Stimulated activated CD4-positive, alpha-beta T cell treated with anti-CD3 and anti-CD28 coated beads, TNF-alpha, amount 100 ng/mL, for 24 hours (primary cell): ENCODE measurements at places on chromosomes 11 and 22.

- no peak for DNase-seq
Observed at GRCh38 chr11:79242616-79243015, 198.2 kb downstream of the TENM4 start.

DNA sequence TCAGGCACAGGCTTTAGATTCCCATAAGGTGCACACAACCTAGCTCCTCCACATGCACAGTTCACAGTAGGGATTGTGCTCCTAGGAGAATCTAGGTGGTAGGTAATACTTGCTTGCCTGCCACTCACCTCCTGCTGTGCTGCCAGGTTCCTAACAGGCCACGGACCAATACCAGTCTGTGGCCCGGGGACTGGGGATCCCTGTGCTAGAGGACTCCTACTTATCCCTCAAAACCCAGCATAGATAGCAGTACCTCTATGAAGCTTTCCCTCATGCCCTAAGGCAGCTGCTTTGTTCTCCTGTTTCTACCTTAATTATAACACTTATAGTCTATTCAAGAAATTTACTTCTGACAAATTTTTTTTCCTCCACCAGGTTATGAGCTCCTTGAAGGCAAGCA lies 36.7 kb downstream of the ARHGAP20 start:
- DNase-seq: no peak

DNA sequence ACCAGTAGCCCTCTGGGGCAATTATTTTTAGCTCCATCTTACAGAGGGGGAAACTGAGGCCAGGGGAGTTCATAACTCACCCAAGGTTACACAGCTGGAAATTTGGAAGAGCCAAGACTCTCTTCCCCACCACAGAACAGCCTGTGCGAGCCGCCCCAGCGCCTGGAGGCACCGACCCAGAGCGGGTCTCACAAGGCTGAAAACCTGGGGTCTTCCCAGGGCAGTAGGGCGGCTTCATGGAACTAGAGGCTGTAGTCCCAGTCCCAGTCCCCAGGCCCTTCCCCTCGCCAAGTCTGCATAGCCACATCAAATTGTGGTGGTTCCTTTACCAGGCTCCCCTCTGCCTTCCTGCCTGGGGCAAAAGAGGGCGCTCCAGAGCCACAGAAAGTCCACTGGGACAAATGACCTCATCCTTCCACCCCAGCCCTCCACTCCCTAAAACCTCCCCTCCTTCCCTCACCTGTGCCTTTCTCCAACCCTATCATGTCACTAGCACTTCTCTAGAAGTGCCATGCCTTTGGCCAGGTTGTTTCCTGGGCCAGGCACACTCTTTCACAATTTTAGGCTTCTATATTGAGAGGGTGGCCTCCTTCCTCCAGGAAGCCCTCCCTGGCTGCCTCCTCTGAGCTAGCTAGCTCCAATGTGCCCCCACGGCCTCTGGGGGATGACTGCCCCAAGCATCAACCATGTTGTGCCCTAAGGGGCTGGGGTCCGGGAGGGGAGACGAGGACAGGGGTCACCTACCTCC lies 15.2 kb upstream of the CDC42EP1 start:
- peak; percentile 61 for DNase-seq

DNA sequence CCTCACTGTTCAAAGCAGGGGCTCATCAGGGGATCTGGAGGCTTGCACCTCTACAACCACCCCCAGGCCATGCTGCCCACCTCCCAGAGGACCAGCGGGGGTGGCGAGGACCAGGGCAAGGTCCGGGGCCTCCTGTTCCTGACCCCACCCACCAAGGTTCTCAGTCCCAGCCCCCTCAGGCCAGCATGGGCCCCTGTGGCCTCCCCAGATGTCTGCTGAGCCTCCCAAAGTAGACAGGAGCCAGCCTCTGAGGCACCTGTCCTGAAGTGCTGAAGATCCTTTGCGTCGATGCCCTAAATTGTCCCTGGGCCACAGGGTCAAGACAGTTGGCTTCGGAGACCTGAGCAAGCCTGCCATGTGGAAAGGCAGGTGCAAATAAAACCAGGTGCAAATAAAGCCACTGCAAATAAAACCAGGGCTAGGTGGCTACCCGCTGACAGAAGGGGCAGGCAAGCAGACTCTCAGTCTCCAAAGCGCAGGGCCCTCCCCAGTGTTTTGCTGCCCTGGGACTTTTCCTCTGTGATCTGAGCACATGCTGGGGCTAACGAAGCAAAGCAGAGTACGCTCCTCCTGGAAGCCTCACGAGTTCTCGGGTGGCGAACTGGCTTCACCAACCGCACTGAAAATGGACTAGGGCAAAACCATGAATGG lies 22.4 kb upstream of the ARFGAP3 start:
- DNase-seq: no peak

GRCh38 chr11:44957040-44957515 lies 6.4 kb upstream of the TP53I11 start:
- DNase-seq: no peak

- DNase-seq: no peak
Observed at GRCh38 chr22:37063431-37064420, 12.2 kb downstream of the KCTD17 start.

DNA sequence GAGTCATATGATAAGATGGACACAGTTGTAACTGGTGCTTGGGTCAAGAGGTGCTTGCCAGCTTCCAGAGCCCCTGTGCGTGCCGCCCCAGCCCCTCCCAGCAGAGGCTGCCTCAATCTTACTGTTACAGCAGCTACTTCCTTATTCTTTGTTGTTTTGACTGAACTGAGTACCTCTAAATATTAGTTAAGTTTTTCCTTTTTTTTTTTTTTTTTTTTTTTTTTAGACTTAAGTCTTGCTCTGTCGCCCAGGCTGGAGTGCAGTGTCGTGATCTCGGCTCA lies 8.8 kb downstream of the ZBED4 start:
- no peak for DNase-seq

DNA sequence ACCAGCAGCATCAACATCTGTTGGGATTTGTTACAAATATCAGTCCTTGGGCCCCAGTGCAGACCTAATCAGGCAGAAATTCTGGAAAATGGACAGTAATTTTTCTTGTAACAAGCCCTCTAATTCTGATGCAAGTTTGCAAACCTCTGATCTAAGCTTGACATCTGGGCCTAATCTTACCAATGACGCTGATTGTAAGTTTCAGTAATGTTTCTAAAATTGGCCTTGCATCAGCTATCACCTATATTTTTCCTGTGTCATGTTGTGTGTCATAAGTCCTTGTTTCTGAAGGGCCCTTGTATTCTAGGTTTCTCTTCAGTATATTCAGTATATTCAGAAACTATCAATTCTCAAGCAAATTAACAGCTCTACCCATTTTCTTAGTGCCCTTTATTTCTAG lies 36.4 kb downstream of the ZNF215 start:
- no peak for DNase-seq

GRCh38 chr22:41598081-41598480 lies 8.4 kb upstream of the PMM1 start:
- no peak for DNase-seq

GRCh38 chr22:39349506-39349966 lies 255 bp upstream of the SYNGR1 start:
- no peak for DNase-seq

- DNase-seq: no peak
Observed at GRCh38 chr22:16961477-16962186, 46.4 kb downstream of the GAB4 start.

DNA sequence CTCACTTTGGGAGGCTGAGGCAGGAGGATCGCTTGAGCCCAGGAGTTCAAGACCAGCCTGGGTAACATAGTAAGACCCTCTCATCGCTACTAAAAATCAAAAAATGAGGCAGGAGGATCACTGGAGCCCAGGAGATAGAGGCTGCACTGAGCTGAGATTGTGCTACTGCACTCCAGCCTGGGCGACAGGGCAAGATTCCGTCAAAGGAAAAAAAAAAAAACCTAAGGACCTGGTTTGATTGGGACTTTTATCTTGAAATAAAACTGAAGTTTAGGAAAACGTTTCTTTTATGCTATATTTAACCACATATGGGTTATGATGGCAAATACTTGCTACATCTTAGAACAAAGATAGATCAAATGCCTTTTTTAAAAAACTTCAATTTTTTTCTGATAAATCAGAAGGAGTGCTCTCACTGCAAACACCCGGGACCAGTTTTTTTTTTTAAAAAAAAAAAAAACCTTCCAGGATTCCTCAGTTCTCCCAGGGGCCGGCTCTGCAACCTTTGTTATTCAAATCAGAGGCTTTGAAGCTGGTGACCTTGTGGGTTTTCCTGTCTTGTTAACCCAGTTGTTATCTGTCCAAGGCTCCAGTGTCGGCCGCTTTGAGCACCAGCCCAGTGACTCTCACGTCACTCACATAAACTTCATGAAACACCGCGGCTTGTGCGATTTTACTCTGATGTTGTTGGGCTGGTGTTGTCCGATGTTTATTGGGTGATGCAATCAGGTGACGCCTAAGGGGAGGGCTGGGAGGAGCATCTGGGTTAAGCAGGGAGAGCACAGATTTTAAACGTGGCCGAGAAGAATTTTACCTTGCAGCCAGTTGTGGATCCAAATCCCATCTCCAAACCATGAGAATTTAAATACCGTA lies 24.7 kb upstream of the SLC22A12 start:
- DNase-seq: no peak

DNA sequence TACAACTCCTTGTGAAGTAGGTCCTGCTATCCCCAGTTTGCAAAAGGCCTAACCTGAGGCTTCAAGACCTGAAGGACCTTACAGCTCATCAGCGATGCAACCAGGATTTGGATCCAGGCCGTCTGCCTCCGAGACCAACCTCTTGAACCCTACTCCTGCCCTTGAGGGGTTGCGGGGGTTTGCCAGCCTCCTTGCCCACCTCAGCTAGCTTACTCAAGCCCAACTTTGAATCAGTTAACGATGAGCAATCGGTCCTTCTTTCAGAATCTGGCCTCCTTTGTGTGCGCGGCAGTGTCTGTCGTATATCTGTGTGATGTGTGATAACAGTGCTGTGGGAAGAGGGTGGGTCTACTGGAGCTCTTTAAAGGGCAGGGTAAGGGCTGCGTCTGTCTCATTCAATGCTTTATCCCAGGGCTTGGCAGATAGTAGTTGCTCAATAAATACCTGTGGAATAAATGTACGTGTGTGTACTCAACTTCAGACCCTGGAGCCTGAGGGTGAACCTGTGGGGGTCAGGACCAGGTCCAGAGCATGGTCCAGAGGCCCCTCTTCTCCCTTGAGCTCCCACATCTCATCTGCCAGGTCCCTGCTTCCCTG lies 3.2 kb downstream of the CHRM1 start:
- no peak for DNase-seq

GRCh38 chr11:72305891-72306585 lies 62.1 kb upstream of the PHOX2A start:
- no peak for DNase-seq

DNA sequence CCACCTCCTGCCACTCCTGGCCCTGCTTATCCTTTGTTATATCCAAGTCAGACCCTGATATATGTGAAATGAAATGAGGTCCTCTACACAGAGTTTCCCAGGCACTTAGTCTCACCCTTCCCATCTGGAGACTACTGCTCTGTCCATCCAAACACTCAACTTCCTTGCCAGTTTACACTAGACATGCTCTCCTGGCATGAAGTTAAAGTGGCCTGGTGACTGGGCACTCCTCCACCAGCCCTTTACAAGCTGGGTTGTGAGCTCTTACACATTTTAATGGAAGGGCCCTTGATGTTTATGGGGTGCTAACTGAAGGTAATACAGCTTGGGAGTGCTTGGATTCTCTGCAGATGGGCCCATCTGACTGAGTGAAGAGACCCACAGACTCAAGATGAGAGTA lies 216.1 kb upstream of the NARS2 start:
- DNase-seq: no peak

DNA sequence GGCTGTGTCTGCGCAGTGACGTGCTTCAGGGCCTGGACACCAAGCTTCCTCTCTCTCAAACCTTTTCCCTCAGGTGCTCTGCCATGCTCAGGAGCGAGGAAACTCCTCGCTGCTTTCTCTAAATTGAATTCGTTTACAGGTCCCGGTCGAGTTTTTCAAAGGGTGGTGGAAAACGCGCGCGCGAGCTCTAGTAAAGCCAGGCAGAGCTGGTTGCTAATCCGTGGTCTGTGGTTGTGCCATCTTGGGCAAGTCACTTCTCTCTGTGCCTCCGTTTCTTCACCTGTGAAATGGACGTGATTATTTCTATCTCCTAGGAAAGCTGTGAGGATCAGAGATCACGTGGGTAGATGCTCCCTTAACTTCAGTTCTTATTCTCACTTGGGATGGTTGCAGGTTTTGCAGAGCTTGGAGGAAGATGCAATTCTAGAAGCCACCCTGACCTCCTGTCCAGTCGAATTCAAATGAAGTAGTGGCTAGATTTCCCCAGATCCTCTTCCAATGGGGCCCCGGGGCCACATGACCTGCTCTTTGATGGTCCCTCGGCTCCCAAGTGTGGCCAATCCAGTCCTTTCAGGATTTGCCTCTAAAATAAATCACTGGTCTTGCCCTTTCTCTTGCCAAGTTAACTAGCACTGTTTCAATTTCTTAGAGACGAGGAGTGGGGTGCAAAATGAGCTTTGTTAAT lies 10.5 kb upstream of the ALX4 start:
- no peak for DNase-seq

- no peak for DNase-seq
Observed at GRCh38 chr11:44702889-44703288, 23.9 kb upstream of the TSPAN18 start.

DNA sequence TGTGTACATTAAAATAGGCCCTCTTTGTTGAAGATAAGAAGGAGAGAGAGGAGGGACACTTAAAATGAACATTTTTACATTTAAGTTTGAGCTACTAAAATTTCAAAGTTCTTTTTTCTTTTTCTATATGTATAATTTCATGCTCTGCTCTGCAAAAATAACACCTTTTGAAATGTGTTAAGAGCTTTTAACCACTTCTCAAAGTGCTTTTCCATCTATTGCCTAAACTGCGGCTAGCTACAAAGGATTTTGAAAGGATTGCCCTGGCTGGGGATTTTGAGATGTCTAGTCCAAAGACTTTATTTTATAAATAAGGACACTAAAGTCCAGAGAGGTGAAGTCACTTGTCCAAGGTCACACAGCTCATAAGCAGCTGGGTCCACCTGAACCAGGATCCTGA lies 138.5 kb downstream of the CCDC81 start:
- DNase-seq: no peak

DNA sequence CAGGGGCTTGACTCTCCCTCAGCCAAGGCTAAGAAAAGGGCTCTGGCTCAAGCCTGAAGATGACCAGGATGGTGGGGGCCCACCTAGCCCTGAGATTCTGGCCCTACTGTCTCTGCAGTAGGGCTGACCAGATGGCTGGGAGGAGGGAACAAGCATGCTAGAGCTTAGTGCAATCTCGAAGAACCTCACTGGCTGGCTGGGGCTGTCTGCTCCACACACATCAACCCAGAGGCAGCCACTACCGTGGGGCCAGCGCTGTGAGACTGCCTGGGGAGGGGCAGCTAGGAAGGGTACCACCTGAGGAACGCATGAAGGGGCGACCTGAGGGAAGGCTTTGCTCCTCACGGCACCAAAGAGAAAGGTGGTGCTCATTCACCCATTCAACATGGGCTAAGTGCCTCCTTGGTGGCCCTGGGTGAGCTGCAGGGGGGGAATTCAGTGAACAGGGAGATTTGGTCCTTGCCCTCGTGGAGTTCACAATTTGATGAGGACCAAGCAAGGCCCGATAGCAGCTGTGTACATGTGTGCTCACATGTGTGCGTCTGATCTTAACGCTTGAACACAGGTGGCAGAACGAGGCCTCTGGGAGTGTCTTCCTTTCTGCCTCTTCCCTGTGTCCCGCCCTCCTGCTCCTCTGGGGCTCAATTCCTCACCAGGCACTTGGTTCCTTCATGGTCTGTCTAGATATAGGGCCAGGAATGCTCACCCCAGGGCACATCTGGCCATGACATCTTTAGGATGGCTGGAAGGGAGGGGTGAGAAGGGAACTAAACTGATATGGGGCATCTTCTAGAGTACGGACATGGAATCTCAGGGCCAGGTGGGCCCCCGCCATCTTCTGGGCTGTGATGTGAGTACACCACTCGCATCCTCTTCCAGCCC lies 102.3 kb upstream of the PITPNB start:
- DNase-seq: no peak
